ENCODE measurements at places on chromosomes 1 and 21. TPM values are rescaled to one million over a fixed set of nuclear protein-coding genes. Genes with fewer than 3 reads are reported as not detected.

Gene LINGO4
- total RNA-seq: not detected

Gene PAQR6
- total RNA-seq: 3.6 TPM

Gene VANGL2
- 1.0 TPM for total RNA-seq

Gene SPRR2A
- not detected for total RNA-seq

Gene LDLRAP1
- 10.4 TPM for total RNA-seq

Gene PTPN7
- total RNA-seq: not detected

Gene CLCA2
- not detected for total RNA-seq

Gene NBPF10
- total RNA-seq: 0.49 TPM

Gene CHI3L2
- not detected for total RNA-seq

Gene CASQ2
- not detected for total RNA-seq

Data from A549 treated with RU486 at 1 μM for 4 hours (cell line).